ENCODE measurements at places on chromosomes 12 and 14.

DNA sequence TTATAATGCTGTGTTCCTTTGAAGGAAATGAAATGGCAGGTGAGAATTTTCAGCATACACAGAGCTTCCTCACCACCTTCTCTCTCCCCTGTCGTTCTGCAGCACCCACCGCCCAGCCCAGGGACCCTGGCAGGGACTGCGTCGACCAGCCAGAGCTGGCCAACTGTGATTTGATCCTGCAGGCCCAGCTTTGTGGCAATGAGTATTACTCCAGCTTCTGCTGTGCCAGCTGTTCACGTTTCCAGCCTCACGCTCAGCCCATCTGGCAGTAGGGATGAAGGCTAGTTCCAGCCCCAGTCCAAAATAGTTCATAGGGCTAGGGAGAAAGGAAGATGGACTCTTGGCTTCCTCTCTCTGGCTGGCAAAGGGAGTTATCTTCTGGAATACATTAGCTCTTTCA is 35.1 kb downstream of the PAPLN start:
- no peak for DNase-seq

GRCh38 chr14:54342806-54343205 is 54.0 kb upstream of the CDKN3 start:
- DNase-seq, result no peak

DNA sequence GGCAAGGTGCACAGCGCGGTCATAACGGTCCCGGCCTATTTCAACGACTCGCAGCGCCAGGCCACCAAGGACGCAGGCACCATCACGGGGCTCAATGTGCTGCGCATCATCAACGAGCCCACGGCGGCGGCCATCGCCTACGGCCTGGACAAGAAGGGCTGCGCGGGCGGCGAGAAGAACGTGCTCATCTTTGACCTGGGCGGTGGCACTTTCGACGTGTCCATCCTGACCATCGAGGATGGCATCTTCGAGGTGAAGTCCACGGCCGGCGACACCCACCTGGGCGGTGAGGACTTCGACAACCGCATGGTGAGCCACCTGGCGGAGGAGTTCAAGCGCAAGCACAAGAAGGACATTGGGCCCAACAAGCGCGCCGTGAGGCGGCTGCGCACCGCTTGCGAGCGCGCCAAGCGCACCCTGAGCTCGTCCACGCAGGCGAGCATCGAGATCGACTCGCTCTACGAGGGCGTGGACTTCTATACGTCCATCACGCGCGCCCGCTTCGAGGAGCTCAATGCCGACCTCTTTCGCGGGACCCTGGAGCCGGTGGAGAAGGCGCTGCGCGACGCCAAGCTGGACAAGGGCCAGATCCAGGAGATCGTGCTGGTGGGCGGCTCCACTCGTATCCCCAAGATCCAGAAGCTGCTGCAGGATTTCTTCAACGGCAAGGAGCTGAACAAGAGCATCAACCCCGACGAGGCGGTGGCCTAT is 875 bp downstream of the HSPA2 start:
- DNase-seq, result no peak

DNA sequence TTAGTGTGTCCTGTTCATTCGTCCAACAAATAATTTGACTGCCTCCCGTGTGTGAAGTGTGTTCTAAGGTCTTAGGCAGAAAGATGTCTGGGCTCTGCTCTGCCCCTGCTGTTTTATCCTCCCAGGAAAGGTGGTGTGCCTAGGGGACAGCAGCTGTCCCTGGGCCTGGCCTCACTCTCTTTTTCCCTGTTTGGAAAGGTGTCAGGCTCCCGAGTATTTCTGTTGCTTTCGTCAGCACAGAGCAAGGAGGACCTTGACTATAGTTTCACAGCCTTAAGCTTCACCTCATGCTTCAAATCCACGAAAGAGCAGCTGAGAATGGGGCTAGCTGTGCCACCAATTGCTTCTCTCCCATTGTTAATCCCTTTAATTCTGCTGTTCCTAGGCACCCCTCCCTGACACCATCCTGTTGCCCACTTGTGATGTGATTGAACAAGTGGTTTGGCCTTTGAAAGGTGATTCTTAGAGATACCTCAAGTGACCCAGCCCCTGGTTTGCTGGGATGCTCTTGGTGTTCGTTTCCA is 54.2 kb downstream of the TGFB3 start:
- DNase-seq, result no peak

GRCh38 chr14:98599082-98599481 is 672.9 kb downstream of the BCL11B start:
- DNase-seq, result no peak
